ENCODE measurements at places on chromosomes 4 and X.

DNA sequence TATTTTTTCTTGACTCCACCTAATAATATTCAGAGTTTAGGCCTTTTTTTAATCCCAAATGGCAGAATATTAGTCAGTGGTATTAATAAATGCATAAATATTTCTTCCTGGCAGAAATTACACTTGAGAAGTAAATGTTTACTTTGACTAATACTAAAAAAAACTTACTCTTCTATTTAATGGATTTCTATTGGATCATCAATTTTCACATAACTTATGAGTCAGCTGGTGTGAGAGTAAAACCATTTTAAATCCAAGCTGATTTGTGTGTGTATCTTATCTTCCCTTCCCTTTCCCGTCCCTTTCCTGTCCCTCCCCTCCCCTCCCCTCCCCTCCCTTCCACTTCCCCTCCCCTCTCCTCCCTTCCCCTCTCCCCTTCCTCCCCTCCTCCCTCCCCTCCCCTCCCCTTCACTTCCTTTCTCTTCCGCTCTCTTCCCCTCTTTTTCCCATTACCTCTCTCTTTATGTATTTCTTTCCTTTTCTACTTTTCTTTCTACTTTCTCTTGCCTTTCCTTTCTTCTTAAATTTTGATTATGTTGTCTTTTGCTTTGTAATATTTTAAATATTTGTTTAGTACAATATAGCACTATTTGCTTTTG lies 630.1 kb upstream of the EPHA5 start:
- no peak for DNase-seq

DNA sequence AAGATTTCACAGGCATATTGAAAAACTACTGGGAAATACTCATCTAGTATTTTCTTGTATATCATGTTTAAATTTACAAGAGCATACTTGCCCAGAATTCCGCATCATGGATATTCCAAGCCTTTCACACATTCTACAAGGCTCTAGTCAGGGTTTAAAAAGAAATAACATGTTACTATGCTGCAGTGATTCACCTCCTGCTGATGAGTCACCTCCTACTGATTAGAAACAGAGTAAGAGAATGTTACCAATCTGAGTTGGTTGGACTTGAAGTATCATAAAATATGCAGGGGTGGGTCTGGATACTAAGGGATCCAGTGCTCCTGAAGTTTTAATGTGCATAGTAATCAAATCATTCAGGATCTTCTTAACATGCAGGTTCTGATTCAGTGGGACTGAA lies 192.0 kb upstream of the ANK2 start:
- DNase-seq: no peak

GRCh38 chr4:151276787-151277562 lies at the start of gene PRSS48:
TSS of gene PRSS48 (plus strand) at chr4:151277161. CDS start at chr4:151277173, 12 bp downstream.
- DNase-seq: no peak

DNA sequence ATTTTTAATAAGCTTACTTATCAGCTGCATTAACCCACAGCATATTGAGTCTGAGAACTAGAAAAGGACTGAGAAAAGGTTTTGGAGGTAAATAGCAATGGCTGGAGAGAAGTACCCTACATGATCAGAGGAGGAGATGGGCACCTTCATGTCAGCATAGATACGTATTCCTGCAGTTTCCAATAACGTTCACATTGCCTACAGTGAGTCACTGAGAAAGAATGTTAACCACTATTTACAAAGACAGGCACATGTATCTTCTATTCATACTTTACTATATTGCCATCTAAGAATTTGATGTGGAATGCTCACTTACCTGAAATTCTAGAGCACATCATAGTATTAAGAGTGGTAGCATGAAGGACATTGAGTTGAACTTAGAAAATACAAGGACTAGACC lies 92.5 kb downstream of the TLL1 start:
- DNase-seq: no peak

DNA sequence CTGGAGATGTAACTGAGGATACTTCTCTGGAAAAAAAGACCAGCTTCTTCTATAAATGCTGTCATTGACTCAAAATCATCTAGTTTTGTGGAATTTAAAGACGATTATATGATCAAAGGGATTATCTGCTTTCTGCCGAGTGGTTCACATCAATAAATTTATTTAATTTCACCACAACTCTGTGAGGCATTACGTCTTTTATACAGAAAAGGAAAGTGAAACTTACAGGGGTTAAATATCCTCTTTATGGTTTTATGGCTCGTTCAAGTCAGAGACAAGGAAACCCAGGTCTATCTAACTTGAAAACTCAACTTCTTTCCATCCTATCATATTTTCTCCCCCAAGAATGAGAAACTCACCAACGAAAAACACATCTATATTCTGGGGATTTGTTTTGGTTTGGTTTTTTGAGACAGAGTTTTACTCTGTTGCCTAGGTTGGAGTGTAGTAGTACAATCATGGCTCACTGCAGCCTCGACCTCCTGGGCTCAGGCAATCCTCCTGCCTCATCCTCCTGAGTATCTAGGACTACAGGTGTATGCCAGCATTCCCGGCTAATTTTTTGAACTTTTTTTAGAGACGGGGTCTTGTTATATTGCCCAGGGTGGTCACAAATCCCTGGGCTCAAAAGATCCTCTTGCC lies 377.9 kb upstream of the EMCN start:
- DNase-seq: no peak

DNA sequence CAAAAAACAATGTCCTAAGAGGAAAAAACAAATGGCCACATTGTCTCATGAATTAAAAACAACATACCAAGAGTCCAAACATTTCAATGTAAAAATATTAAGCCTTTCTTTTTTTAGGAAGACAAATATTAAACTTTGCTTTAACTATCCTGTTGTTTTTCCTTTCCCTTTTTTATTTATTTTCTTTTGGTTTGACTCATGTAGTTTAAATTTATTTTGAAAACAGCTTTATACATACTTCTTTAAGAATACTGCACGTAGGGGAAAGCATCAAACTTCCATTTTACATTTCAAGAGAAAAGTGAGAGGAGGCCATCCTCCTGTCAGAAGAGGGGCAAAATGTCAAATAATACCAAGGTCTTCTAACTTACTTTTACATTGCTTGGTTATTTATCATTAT lies 8.7 kb downstream of the GAB1 start:
- DNase-seq: no peak

GRCh38 chr4:20044966-20045365 lies 206.7 kb upstream of the SLIT2 start:
- no peak for DNase-seq

All from hindlimb muscle (tissue), 1 donor.